Prostate gland (tissue), 2 donors: ENCODE measurements at places on chromosomes 16 and 17. TPM values are rescaled to one million over a fixed set of nuclear protein-coding genes. Genes with fewer than 3 reads are reported as not detected.

DNA sequence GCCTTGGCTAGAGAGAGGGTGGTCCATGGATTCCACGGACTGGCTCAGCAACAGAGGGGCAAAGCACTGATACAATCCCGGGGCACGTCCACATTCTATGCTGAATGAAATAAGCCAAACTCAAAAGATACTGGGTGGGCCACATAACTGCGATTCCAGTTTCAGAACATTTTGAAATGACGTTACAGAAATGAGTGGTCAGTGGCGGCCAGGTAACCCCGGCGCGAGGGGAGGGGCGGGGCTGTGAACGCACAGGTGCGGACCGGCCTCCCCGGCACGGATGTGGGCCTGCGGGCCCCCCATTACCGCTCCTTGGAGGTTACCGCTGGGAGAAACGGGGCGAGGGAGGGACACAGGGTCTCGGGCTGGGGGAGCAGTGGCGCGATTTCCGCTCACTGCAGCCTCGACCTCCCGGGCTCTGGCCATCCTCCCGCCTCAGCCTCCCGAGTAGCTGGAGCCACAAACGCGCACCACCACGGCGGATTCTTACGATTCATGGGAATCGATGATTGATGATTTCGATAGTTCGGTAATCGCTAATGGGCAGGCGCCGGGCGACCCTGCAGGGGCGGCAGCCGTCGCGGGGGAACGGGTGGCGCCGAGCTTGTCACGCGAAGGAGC, 559 bp downstream of the MVD start:
- DNase-seq: no peak

GRCh38 chr16:48537275-48537674, 72.7 kb downstream of the N4BP1 start:
- DNase-seq: no peak

TMEM92 gene
- total RNA-seq: 0.91 TPM

LGALS9B gene
- total RNA-seq: not detected

- DNase-seq: no peak
These were observed 14.5 kb upstream of the GPRC5C start for GRCh38 chr17:74417178-74418045.

GRCh38 chr17:53353919-53354351, 468.8 kb upstream of the KIF2B start:
- peak; percentile 39 for DNase-seq

ALKBH5 gene
- total RNA-seq: 230 TPM

GRCh38 chr16:27174007-27174406, 29.3 kb upstream of the KDM8 start:
- peak; percentile 63 for DNase-seq

STX1B gene
- 0.91 TPM for total RNA-seq

PIEZO1 gene
- total RNA-seq: 202 TPM

- DNase-seq: no peak
These were observed 70.2 kb downstream of the IRF8 start for GRCh38 chr16:85969159-85969558.

KIF18B gene
- total RNA-seq: 2.5 TPM

CHST6 gene
- total RNA-seq: 0.23 TPM

GRCh38 chr17:66533572-66533971, 231.2 kb downstream of the PRKCA start:
- DNase-seq: peak; percentile 15

DNA sequence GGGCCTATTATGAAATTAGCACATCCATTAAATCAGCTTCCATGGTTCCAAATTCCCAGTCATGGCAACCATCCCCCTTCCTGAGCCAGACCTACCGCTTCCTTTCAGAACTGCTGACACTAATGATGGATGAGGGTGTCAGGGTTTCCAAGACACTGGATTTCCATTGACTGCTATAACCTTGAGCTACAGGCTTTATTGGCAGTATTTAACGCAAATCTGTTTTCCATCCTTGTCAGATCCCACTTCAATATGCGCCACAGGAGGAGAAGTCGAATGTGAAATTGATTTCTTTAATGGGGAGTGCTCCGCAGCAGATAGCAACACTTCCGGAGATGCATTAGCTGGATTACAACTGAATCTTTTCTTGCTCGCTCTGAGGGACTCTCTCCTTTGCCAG, 197.1 kb downstream of the HS3ST4 start:
- DNase-seq: no peak

DNA sequence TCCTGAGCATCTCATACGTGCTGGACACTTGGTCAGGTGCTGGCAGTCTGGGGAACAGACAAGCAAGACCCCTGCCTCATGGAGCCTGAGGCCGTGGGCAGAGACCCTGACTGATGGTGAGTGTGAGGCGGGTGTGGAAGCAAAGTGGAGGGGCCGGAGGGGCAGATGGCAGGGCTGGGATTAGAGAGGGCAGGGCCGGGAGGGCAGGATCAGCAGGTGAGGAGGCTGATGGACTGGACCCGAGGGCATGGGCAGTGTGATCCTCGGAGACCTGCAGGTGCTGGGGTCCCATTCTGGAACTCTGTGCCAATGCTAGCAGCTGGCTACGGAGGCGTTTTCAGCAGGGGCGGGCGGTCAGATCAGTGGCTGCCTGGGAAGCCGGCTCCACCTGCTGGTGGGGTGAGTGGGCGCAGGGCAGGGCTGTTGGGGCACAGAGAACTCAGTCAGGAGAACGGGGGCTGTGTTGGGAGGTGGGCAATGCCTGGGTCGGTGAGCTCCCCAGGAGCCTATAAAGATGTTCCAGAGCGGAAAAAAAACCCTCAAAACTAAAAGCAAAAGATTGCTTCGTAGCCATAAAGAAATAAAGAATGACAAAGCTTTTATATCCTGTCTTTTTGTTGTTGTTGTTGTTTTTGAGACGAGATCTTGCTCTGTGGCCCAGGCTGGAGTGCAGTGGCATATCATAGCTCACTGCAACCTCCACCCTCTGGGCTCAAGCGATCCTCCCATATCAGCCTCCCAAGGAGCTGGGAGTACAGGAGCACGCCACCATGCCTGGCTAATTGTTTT, 8.9 kb upstream of the C16orf74 start:
- DNase-seq: no peak

- DNase-seq: no peak
These were observed 16.6 kb upstream of the TNS4 start for GRCh38 chr17:40517981-40518380.

GRCh38 chr17:17749921-17750320, 68.7 kb downstream of the RAI1 start:
- no peak for DNase-seq

GRCh38 chr16:2205104-2205966, at the start of gene MLST8:
TSS of gene MLST8 (plus strand) at chr16:2205454. CDS start at chr16:2206086, 632 bp downstream.
- peak; percentile 74 for DNase-seq

GRCh38 chr16:1163567-1164055, 10.7 kb downstream of the CACNA1H start:
- no peak for DNase-seq

DNAH17 gene
- total RNA-seq: 6.9 TPM

- DNase-seq: no peak
These were observed 83.6 kb downstream of the IRF8 start for GRCh38 chr16:85982563-85982939.

GRCh38 chr17:56913353-56913866, 439 bp downstream of the TRIM25 start:
- DNase-seq: peak; percentile 13

GRCh38 chr17:38893607-38894006, 23.7 kb downstream of the LASP1 start:
- no peak for DNase-seq

DNA sequence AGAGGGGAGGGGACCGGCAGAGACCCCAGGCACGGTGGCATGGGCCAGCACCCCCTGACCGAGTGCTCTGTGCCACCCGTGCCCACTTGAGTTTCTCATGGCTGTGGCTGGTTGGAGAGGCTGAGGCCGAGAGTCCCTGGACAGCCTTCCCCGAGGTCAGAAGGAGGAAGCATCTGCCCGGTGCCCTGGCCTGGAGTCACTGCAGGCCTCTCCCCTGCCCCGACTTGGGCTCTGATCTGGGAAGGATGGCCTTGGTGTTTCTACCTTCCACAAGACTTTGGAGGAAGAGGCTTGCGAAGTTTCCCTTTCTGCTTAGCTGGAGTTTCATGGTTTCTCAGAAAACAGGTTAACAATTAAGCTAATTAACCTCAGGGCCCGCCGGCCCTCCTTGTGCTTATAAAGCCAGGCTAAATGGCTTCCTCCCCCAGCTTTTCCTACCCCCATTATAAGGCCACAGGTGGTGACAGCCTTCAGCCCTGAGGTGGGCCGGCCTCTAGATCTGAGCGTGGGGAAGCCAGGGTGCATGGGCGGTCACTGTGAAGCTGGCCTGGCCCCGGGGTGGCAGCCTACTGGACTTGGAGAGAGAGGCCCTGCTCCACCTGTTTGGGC, 17.3 kb downstream of the LLGL2 start:
- no peak for DNase-seq

DNA sequence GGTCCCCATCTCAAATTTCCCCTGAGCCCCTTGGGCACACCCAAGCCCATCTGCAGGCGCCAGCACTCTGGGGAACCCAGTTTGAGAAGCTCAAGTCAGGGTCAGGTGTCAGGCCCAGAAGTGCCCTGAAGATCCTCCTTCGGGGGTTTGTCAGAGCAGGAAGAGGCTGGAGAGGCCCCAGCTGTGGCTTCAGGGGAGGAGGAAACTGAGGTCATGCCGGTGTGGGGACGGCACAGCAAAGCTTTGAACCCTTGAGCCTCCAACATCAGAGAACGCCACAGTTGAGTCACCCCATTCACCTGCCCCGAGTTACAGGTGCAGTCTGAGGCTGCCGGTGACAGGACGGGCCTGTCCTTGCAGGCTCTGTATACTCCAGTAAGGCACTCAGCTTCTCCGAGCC, 140.2 kb upstream of the CIBAR2 start:
- no peak for DNase-seq

- DNase-seq: no peak
These were observed 908 bp downstream of the CALB2 start for GRCh38 chr16:71359431-71359830.

ZFPM1 gene
- 4.1 TPM for total RNA-seq

SRCIN1 gene
- 4.8 TPM for total RNA-seq

TRIM16 gene
- 19.7 TPM for total RNA-seq

ENPP7 gene
- not detected for total RNA-seq

DNA sequence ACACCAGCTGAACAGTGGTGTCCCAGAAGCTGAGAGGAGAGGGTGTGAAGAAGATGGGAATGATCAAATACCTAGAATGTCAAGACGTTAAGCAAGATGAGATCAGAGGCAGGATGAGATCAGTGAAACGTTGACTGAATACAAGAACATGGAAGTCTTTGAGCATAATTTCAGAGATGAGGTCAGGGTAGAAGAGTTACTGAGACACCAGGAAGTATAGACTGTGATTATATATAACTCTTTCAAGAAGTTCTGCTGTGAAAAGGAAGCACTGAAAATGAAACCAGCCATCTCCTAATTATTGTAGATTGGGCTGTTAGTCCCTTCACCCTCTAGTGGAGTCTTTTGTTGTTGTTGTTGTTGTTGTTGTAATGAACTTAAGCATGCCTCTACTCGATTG, 9.1 kb downstream of the SHCBP1 start:
- DNase-seq: no peak

DNA sequence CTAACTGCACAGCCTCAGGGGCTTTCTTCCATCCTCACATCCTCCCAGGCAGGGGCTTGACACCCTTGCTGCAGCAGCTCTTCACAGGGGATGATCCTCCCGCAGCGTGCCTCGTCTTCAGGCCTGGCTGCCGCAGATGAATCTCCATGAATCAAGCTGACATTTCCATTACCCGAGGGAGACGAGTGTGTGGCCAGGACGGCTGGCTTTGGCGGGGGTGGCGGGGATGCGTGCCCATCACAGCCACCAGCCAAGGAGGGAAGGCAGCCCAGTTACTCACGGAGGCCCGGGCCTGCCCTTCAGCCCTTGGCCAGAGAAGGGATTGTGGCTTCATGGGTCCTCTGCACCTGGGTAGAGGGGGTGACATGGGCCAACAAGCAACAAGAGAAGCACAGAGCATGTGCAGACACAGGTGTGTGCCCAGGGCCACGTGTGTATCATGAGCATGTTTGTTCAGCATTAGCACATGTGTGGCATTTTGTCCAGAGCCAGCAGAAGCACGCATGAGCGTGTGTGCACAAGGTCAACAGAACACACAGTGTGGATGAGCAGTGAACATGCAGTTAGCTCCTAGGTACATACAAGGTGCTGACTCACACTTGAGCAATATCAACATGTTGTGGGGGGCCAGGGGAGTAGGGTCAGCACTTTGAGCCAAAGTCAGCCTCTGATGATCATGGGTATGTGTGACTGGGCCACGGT, 236.4 kb downstream of the KATNIP start:
- DNase-seq: no peak

MYOCD gene
- total RNA-seq: 43.8 TPM

GRCh38 chr17:36092230-36092629, 2.3 kb upstream of the CCL3 start:
- DNase-seq: no peak

GRCh38 chr17:61614219-61614618, 23.2 kb upstream of the NACA2 start:
- no peak for DNase-seq

- DNase-seq: no peak
These were observed 4.9 kb upstream of the RASD1 start for GRCh38 chr17:17500999-17501605.

DNA sequence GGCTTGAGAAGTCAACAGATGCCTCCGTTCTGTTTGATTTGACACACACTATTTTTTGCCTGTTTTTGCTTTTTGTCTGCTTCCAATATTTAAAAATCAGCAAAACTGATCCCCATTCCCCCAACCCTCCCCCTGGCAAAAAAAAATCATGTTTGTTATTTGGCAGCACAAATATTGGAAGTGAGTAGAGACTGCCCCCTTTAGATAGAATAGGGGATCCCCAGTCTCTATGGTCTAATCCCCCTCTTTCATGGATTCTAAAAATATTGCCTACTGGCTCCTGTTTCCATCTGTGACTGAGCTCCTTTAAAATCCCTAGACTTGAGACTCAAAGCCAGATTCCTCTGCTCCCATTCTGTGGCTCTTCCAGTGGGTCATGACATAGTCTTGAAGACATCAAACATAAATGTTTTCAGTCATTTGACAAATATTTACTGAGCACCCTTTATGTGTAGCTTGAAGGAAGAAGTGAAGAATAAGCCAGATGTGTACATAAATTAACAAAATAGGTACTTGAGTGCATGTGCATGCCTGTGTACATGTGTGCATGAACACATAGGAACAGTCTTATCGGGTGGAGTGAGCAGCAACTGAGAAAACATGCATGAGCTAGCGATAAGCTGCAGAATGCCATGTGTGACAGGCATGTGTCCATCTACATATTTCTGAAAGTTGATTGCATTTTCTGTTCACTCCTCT, 101.2 kb downstream of the SALL1 start:
- DNase-seq: no peak

GRCh38 chr16:21301895-21302291, 23.8 kb upstream of the CRYM start:
- DNase-seq: no peak

SETD1A gene
- 10.0 TPM for total RNA-seq
